Uterus (tissue), 4 donors: ENCODE measurements at places on chromosomes 4 and X.

DNA sequence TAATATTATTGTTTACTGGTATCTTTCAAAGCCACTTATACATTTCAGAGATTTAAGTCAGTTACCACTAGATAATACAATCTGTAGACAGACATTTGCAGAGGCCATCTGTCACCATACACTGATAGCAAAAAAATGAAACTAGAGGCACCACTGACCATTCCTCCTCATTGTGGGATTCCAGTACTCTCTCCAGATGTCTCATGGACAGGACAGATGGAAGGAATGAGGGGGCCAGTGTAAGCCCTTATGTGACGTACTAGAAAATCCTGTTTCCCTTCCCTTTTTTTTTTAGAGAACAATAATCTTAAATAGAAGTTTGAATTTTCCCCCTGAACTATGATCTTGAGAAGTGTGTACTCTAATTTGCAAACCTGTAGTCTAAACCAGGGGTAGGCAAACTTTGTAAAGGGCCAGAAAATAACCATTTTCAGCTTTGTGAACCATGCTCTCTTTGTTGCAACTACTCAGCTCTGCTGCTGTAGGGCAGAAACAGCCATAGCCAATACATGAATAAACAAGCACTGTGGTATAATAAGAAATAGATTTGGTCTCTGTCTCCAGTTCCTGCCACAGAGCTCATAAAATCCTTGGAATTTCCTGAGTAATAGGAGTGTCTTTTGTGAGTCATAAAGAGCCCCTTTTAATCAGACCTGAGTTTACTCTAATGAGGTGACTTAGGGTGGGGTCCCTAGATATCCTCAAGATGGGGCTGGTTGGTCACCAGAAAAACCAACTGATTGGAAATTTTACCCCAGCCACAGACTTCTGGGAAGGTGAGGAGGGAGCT, 90.4 kb downstream of the MOSPD2 start:
- no peaks in the 10 kb centered on the region for H3K36me3 ChIP-seq
- DNase-seq = no peak
- H3K4me1 ChIP-seq = no peaks in the 10 kb centered on the region
- no peak overlapping the region for H3K27ac ChIP-seq

DNA sequence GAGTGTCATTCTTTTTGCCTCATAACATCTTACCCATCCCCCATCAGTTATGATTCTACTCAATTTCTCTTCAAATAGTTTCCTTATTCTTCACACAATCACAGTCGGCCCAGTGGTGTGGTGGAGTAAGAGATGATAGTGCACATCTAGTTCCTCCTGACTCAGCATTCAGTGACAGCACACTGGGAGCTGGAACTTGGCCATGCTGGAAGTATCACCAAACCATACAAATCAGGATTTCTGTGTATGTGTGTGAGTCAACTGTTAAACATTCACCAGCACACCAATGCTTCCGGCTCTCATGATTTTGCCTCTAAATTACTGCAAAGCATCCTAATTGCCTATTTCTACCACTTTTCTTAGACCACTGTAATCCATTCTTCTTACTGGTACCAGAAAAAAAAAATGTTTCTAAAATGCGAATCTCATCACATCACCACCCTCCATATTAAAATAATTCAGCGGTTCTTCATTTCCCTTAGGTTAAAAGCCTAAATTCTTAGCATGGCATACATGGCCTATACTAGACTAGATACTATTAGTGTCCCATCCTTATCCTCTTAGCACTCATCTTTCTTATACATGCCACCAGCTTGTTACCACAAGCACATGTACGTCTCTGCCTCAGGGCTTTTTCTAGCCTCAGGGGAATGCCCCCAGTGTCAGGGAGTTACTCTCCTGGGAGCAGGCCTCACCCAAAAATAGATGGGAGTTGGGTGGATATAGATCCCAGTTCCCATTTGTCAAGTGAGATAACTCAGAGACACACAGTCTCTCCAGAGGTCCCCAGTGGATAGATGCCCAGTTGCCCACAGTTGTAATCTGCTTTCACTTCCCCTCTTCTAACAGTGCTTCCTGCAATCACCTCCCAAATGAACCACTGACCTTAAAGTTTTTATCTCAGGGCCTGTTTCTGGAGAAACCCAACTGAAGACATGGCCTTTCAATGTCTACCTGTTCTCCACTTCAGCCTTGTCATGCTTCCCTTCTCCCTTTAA, 49.2 kb upstream of the DDX53 start:
- H3K27ac ChIP-seq = no peak overlapping the region
- no peaks in the 10 kb centered on the region for H3K27me3 ChIP-seq
- no peaks in the 10 kb centered on the region for H3K4me1 ChIP-seq
- H3K36me3 ChIP-seq = no peaks in the 10 kb centered on the region
- no peak for DNase-seq

GRCh38 chr4:5456296-5456845, 252.0 kb downstream of the EVC2 start:
- no peaks in the 10 kb centered on the region for H3K27me3 ChIP-seq
- no peaks in the 10 kb centered on the region for H3K36me3 ChIP-seq
- H3K27ac ChIP-seq = no peak overlapping the region
- no peak overlapping the region for H3K4me3 ChIP-seq
- no peaks in the 10 kb centered on the region for H3K4me1 ChIP-seq
- DNase-seq = no peak

GRCh38 chr4:127781300-127782024, 660 bp upstream of the HSPA4L start:
- H3K27ac ChIP-seq = peak overlapping the region; percentile 66
- H3K4me3 ChIP-seq = peak overlapping the region; percentile 37
- no peaks in the 10 kb centered on the region for H3K36me3 ChIP-seq
- H3K4me1 ChIP-seq = no peaks in the 10 kb centered on the region
